CD4-positive, alpha-beta T cell treated with Interleukin-17A for 1 hour (primary cell): ENCODE measurements at places on chromosomes 3 and 15.
A peak's percentile ranks its signal among the peaks of the same experiment; 100 is the strongest.

DNA sequence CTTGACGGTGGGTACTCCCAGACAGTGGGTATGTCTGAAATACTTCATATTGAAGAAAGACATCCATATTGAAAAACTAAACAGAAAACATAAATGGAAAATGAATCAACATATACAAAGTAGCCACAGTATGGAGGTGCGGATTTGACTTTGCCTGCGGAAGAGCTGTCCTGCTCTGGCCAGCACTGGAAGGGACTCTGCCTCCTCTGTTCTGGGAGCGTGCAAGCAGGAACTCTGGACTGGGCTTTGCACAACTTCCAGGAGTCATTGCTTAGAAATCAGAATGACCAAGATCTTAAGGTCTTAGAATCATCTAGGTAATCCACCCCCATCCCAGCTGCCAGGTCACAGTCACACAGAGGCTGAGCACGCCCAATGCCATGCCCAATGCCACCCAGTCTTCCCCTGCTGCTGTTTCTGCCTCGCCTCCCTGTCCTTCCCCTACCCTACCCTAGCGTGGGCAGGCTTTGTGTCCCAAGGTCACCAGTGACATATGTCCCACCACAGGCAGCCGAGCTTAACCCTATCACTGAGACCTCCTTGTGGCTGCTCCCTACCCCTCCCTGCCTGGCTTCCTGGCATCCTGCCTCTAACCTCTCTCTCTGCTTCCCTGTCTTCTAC is 36.3 kb downstream of the CDC25A start:
- DNase-seq = no peak

- DNase-seq = no peak
Observed at GRCh38 chr3:10772271-10773161, 43.5 kb upstream of the SLC6A11 start.

GRCh38 chr3:87206070-87206469 is 21.0 kb upstream of the CHMP2B start:
- no peak for DNase-seq

- no peak for DNase-seq
Observed at GRCh38 chr15:74180881-74181602, 7.5 kb downstream of the ISLR start.

DNA sequence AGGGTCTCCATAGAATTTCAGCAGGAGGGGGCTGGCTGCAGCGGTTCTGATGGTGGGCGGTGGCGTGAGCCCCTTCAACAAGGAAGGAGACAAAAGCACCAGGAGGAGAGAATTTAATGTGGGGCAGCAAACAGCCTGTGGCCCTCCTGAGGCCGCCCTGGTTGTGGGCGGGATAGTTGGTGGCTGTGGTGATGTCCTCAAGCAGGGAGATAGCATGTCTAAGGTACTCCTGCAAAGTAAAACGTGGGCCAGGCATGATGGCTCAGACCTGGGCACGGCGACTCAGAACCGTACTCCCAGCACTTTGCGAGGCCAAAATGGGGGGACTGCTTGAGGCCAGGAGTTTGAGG is 94.0 kb downstream of the LRRK1 start:
- no peak for DNase-seq

- no peak for DNase-seq
Observed at GRCh38 chr15:51760805-51761204, 9.4 kb downstream of the TMOD2 start.

GRCh38 chr3:157532529-157533297 is 29.5 kb upstream of the VEPH1 start:
- DNase-seq = peak; percentile 28

DNA sequence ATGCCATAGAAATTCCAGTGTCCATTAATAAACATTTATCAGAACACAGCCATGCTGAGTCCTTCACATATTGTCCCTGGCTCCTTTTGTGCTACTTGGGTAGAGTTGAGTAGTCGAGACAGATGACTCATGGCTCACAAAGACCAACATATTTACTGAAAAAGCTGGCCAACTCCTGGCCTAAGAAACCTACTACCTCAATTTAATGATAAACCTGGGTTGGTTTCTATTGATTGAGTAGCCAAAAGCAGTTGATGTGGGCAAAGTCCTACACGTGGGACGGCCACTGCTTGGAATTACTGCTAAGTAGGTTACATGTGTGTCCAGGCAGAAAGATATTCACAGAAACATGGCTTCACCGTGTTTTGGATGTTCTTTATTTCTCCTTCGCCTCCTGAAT is 402.2 kb downstream of the NR2F2 start:
- DNase-seq = no peak

DNA sequence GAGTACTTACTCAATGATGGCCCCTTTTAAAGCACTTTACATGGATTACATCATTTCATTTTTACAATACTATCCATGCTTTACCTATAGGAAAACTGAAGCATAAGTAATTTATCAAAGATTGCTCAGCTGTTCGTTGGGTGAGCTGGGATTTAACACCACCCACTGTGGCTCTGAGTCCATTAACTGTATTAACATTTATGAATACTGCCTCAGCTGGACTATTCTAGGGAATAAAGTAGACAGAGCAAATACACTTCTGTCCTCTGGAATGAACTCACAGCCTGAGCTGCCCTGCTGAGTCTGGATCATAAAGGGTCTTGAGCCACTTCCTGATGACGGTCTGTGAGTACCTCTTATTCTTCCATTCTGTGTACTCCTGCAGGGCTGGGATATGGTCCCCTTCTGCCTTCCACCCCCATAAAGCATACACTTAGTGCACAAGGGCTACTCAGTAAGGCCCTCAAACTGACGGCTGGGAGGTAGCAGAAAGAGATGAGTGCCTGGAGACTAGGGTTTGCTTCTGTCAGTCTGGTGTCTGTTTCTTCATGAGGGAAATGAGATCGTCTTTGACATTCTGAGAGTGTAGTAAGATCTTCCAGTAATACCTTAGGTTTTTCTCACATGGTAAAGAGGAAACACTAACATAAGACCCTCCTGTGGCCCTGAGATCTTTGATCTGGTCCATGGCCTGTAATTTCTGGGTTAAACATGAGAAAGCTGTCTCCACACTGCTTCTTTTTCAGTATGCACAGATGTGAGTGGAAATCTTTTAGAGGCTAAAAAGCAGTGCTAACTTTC is 12.6 kb upstream of the ST6GAL1 start:
- no peak for DNase-seq

- DNase-seq = no peak
Observed at GRCh38 chr3:175620532-175620931, 761.4 kb downstream of the NAALADL2 start.

GRCh38 chr15:73906346-73907034 is 19.8 kb upstream of the LOXL1 start:
- no peak for DNase-seq

- no peak for DNase-seq
Observed at GRCh38 chr3:196514913-196515621, at the start of gene SMCO1. SMCO1 (minus strand) TSS chr3:196515346; CDS start chr3:196515209, 137 bp downstream.

DNA sequence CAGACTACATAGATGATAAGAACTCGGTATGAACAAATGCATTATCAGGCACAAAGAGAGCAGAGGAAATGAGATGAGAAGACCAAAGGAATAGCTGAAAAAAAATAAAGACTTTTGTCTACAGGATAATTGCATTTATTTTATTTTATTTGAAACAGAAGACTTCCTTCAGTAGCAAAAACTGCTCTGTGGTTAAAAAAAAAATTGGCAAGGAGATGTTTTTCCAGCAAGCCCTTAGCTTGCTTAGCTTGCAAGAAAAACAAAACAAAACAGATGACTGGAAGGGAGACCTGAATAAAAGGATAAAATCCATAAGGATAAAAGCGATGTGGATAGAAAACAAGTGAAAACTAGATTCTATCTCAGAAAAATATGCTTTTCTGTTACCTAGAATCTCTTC is 9.1 kb upstream of the PPM1L start:
- DNase-seq = no peak

DNA sequence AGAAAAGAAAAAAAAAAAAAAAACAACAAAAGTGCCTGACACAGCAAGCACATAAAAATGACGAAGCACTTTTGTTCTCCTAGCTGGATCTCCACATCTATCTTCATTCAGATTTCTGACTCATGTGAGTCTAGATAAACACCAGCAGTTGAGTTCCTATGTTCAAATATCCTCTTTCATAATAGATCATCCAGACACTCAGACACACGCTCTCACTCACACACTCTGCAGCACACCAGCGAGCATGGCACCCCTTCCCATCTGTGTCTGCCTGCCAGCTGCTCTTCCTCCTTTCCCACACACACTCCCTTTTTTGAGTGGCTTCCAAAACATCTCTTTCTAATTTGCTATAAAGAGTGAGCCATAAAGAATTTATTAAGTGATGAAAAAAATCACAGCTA is 19.8 kb upstream of the CELF6 start:
- no peak for DNase-seq

DNA sequence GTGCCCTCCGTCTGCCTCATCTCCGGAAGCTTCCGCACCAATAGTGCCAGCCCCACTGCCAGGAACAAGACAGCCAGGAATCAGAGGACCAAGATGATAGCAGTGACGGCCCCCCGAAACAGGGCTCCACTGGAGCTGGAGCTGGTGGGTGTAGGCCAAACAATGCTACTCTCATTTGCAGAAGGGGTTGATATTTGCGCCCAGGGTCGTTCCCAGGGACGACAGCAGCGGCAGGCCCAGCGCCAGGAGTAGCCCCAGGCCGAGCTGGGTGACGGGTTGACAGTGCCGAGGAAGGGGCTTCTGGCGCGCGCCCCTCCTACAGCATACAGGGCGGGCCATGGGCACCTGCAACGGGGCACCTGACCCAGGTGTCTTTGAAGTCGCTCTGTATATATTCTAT is 301.4 kb downstream of the CNTN6 start:
- no peak for DNase-seq

DNA sequence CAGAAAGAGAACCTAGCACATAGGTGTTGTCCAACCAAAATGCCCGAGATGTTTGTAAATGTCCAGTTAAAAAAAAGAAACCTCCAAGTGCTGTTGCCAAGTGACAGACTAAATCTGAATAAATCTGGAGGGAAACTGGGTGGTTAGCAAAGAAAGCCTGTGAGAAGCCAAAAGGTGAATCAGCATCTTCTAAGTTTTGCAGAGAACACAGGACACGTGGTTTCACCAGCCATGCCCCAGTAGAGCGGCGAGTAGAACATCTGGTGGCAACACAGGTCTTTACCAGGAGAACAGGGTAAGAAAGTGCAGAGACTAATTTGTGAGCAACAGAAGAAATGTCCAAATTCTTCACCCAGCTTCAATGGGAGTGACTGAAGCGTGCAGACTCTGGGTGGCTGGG is 986.0 kb downstream of the ROBO2 start:
- no peak for DNase-seq

DNA sequence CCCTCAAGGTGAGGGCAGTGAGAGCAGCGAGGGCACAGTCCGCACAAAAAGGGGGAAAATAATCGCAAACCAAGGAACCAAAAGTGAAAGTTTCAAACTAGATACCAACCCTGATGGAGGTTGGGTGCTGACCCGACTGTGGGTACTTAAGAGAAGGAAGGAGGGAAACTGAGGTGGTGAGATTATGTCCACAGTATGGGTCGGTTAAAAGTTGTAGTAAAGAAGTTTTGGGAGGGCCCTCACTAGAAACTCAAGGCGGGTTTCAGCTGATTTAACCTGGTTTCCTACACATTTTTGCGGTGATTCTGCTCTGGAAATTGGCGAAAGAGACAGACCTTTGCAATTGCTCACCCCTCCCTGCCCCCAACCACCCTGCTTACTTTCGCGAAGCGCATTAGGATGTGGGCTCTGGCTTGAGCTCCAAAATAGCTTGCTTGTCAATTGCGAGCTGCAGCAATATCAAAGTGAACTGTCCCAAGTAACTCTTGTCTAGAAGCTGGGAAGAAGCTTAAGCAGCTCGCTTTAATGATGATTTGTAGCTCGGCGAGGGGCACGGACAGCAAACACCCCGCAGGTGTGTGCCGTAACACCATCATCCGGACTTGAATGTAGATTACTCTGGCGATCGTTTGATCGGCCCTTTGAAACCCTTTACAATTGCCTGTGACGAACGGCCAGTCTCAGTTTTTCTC is 15.8 kb downstream of the SOX2 start:
- DNase-seq = no peak

- DNase-seq = no peak
Observed at GRCh38 chr3:146195030-146195429, 34.0 kb upstream of the PLOD2 start.

DNA sequence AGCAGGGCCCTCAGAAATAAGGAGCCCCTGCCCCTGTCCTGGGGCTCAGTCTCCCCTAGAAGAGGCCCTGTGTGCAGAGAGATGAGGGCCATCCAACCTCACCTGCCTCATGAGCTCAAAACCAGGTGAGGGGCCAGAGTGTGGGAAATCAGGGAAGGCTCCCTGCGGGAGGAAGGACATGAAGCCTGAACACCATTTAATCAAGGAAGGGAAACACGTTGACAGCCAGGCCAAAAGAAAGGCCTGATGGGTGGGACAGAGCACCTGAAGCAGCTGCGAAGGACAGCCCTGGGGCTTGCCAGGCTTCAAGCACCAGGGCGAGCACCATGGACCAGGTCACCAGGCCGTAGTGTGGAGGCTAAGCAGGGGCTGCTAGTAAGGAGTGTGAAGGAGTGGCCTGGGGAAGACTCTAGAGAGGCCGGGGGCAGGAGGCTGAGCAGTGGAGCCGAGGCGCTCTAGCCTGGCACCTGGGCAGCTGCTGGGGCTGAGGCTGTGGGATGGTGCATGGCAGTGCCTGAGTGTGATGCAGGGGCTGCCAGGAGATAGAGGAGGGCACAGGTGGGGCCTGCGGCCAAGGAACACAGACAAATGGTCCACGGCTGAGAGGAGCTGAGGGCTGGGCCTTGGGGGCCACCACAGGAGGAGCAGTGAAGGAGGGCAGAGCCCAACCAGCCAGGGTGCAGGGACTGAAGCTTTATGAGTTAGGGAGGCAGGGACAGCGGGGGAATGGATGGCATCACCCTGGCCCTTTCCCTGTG is 16.1 kb downstream of the ACAA1 start:
- no peak for DNase-seq

DNA sequence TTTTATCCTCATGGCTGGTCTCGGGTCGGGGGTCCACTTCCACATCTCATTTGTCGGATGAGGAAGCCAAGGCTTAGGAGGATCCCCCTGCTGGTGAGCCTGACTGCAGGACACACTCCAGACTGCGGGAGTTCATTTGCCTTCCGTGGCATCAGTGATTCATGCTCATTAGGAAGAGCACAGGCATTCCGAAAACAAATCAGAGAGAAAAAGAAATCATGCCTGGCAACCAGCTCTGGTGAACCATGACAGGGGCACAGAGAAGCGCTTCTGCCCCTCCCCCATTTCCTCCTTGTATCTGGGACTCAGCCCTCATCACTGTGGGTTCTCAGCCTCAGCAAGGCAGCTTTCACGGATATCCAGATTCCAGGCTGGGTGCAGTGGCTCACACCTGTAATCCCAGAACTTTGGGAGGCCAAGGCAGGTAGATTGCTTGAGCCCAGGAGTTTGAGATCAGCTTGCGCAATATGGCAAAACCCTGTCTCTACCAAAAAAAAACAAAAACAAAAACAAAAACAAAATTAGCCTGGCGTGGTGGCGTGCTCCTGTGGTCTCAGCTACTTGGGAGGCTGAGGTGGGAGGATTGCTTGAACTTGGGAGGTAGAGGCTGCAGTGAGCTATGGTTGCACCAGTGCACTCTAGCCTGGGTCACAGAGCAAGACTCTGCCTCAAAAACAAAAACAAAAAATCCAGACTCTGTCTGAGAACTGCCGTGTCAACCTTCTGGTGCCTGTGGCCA is 28.4 kb downstream of the IRAK2 start:
- peak; percentile 66 for DNase-seq

- DNase-seq = no peak
Observed at GRCh38 chr15:35626571-35627318, 80.8 kb upstream of the DPH6 start.

GRCh38 chr15:82538961-82539690 is 1.1 kb downstream of the RPS17 start:
- no peak for DNase-seq

GRCh38 chr3:17183951-17184550 is 299.3 kb downstream of the PLCL2 start:
- DNase-seq = no peak
